ENCODE measurements at places on chromosomes 13 and 19.

DNA sequence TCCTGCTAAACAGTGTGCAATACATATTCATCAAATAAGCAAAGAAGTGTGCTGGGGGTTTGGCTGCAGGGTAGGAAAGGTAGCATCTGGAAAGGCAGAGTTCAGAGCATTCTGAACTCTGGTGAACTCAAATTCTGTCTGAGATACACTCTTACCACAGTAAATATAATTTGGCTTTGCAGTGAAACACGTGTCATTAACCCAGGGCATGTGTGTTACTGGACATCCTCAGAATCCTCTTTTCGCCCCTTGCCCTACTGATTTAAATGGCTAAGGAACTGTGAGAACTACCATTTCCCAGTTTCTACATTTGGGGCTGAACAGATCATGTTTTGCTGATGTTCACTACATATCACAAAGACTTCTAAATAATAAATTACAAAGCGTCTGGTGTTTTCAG lies 562.8 kb upstream of the SGCG start:
- no peak for DNase-seq

GRCh38 chr13:44092078-44092970 lies 212.6 kb downstream of the LACC1 start:
- no peak for DNase-seq

DNA sequence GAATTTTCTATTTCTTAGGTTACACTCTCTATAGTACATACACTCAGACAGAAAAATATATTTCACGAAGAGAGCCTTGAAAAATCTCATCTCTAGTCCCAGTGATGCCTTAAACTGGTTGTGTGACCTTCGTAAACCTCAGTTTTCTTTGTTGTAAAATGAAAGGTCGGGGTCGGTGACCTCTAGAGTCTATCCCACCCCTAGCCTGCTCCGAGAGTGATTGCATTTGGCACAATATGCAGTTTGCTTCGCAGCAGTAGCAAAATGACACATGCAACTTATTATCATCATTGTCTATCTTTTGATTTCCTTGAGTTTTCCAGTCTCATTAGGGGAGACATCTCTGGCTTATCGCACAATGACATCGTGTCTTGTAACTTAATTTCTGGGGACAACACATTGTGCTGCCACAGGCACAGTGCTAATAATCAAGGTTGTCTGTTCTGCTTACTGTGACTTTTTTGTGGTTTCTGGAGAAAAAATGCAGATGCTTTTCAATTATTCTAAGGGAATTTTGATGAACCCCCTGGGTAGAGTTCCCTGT lies 115.0 kb downstream of the GGACT start:
- DNase-seq = no peak

DNA sequence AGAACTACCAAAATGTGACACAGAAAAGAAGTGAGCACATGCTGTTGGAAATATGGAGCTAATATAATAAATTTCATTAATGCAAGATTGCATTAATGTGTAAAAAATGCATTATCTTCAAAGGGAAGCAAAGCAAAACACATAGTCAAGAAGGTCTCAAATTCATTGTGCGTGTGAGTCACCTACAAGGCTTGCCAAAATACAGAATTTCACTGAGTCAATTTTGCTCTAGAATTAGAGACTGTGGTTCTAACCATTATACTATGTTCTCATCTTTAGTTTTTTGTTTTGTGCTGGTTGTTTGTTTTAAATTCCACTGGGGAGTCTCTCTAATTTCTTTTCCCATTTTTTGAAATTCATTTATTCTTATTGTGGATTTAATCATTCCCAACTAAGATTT lies 149.8 kb upstream of the SLITRK1 start:
- no peak for DNase-seq

DNA sequence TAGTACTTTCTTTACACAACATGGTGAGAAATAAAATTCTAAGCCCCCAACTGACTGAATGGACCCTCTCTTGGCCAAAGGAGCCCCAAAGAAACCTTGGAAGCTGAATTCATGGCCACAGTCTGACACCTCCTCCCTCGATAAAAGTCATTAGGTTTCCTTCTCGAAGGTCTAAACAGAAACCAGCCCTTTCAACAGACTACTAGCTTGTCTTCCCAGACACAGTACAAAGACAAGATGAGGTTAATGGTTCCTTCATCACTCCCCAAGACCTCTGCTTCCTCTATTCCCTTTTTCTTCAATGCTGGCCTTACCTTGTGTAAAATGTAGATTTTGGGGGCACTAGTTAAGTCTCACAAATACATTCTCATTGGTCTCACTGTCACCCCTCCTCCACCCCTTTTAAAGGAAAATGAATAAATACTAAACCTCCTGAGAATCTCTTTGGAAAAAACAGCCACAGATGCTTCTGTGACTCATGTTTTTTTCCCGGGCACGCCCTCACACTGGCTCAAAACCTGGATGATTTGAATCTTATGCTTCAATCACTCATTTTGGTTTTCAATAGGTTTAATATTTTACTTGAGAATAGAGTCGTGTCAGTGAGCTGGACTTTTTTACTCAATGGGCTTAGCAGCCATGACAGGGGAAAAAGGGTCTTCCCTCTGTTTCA lies 65.8 kb upstream of the MED4 start:
- no peak for DNase-seq
